A673 (cell line): ENCODE measurements at places on chromosomes 11 and 22.

DNA sequence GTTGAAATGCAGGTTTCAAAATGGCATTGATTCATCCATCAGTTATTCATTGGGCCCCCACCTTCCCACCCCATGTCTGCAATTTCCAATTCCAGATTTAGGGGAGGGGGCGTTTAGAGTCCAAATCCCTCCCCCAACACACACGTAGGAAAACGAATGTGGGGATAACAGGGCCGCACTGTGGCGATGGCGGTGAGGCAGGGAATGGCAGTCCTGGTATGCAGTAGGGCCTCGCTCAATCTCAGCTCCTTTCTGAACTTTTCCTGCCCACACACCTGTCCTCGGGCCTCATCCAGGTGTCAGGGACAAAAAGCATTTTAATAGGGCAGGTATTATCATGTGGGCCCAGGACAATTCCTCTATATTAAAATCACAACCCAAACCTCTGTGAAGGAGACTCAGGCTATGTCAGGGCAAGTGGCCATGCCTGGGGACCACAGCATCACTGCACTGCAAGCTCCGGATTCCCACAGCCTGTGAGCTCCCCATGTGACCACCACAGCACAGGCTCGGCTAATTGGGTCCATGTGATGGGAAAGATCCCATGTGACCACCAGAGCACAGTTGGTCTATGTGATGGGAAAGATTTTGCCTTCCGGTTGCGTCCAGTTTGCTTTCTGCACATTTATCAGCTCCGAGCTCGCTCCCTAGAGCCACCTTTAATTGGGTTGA is 44.5 kb downstream of the RTL6 start:
- H3K27ac ChIP-seq: no peak overlapping the region
- DNase-seq: no peak
- H3K4me1 ChIP-seq: no peaks in the 10 kb centered on the region
- no peaks in the 10 kb centered on the region for H3K36me3 ChIP-seq

DNA sequence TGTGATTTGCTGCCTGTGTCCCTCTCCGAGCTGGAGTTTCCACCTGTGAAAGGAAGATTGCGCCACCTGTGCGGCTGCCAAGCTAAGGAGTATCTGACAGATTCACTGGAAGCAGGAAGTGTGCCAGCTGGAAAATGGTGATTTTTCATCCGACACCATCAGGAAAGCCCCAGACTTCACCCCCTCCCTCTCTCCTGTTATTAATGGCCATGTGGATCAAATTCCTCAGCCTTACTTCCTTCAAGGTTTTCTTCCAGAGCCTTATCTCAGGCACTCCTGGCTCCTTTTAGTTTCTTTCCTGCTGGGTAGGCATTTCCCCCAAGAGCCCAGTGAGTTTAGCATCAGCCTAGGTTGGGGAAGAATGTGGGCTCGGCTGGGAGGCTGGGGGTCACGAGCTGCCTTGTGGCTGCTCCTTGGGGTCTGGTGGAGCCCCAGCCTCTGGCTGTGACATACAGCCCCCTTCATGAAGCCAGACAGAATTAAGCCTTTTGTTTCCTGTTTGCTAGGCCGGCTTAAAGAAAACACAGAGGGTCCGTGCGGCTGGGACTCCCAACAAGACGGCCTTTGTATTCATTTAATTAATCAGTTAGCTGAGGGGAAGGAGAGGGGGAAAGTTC is 37.1 kb downstream of the PKNOX2 start:
- DNase-seq: no peak
- no peaks in the 10 kb centered on the region for H3K27me3 ChIP-seq
- no peak overlapping the region for H3K27ac ChIP-seq

DNA sequence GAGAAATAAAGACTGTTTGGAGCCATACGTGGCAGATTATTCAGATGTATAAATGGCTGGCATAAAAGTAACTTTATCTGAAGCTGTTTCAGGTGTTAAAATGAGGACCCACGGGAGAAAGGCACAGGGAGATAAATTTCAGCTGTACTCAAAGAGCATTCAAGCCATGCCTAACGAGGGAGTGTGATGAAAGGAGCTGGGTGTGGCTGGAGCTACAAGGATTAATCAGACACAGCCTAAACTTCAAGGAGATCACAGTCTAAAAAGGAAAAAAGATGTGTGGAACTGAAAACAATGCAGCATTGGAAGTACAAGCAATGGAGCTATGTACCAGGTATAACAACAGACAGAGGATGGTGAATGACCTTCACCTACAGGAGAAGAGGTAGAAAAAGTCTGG is 120.8 kb upstream of the APOA1 start:
- H3K4me3 ChIP-seq: no peak overlapping the region
- no peak for DNase-seq
- peaks cover 41% of the 10 kb centered on the region for H3K4me1 ChIP-seq
- H3K27me3 ChIP-seq: no peaks in the 10 kb centered on the region
- H3K36me3 ChIP-seq: peaks cover 9% of the 10 kb centered on the region

GRCh38 chr11:9633679-9634078 is 30.2 kb upstream of the SWAP70 start:
- no peaks in the 10 kb centered on the region for H3K27me3 ChIP-seq
- H3K4me3 ChIP-seq: no peak overlapping the region
- no peak overlapping the region for H3K27ac ChIP-seq
- no peaks in the 10 kb centered on the region for H3K36me3 ChIP-seq

- no peaks in the 10 kb centered on the region for H3K27me3 ChIP-seq
- no peaks in the 10 kb centered on the region for H3K36me3 ChIP-seq
- peaks cover 11% of the 10 kb centered on the region for H3K4me1 ChIP-seq
- H3K4me3 ChIP-seq: no peak overlapping the region
- H3K27ac ChIP-seq: no peak overlapping the region
- no peak for DNase-seq
Observed at GRCh38 chr22:37240240-37240940, 3.7 kb downstream of the RAC2 start.

DNA sequence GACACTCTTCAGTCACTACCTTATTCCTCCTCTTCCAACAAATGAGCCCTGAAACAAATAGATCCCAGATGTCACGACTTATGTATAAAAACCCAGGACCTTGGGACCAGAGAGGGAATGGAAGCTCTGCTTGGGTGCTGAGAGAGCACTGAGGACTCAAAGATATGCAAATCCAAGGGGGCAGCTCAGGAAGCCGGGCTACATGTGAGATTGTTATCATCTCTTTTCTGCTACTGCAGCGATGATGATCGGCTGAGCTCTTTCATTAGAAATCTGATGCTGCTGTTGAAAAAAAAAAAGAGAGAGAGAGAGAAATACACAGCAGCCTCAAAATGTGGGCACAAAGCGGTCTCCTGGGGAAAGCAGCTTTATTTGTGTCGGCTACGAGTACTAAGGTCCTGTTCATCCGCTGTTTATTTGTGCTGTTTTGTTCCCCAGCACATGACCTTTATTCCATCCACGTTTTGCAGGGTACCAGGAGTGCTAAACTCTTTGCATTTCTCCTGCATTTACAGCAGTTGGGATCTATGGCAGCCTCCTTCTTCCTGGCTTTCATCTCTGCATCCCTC is 120.2 kb downstream of the TRIM29 start:
- H3K27ac ChIP-seq: no peak overlapping the region
- peaks cover 6% of the 10 kb centered on the region for H3K4me1 ChIP-seq
- DNase-seq: peak; percentile 19
- H3K36me3 ChIP-seq: no peaks in the 10 kb centered on the region

- DNase-seq: no peak
- no peak overlapping the region for H3K27ac ChIP-seq
- peaks cover 4% of the 10 kb centered on the region for H3K27me3 ChIP-seq
Observed at GRCh38 chr11:67695606-67696005, 21.2 kb upstream of the ALDH3B2 start.

GRCh38 chr11:132803436-132803835 is 728.9 kb downstream of the OPCML start:
- no peak overlapping the region for H3K4me3 ChIP-seq
- DNase-seq: no peak
- H3K27me3 ChIP-seq: peaks cover 88% of the 10 kb centered on the region
- no peak overlapping the region for H3K27ac ChIP-seq

DNA sequence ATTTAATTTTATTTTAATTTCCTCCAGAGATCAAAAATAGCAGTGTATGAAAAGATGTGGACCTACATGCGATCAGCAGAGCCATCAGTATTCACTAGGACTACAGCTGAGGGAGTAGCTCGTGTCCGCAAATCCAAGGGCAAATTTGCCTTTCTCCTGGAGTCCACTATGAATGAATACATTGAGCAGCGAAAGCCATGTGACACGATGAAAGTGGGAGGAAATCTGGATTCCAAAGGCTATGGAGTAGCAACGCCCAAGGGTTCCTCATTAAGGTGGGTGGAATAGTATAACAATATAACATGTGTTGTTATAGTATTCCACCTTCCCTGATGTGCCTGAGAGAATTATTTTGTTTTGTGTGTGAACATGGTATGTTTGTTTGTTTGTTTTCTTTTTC is 88.3 kb downstream of the MSANTD4 start:
- no peaks in the 10 kb centered on the region for H3K4me1 ChIP-seq
- H3K36me3 ChIP-seq: no peaks in the 10 kb centered on the region
- H3K27me3 ChIP-seq: no peaks in the 10 kb centered on the region
- no peak for DNase-seq
- H3K4me3 ChIP-seq: no peak overlapping the region

DNA sequence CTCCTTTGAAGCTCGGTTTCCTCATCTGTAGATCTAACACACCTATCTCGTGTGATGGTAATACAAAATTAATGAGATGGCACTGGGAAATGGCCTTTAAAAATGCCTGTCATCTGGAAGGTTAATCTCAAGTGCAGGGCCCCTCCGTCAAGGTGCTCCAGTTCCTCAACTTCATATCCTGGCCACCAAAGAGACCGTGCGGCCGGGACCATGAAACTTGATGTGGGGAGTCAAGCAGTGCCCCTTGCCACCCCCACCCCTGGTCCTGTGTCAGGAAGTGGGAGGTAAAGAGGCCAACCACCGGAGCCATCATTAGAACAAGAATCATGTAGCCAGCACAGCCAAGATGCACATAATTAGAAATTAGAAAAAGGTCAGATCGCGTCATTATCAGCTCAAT is 108.2 kb downstream of the FEZ1 start:
- H3K4me1 ChIP-seq: no peaks in the 10 kb centered on the region
- DNase-seq: no peak

- no peak overlapping the region for H3K4me3 ChIP-seq
- no peaks in the 10 kb centered on the region for H3K27me3 ChIP-seq
- no peaks in the 10 kb centered on the region for H3K36me3 ChIP-seq
- H3K27ac ChIP-seq: no peak overlapping the region
- no peak for DNase-seq
Observed at GRCh38 chr22:44352378-44353035, 39.8 kb upstream of the SHISAL1 start.

DNA sequence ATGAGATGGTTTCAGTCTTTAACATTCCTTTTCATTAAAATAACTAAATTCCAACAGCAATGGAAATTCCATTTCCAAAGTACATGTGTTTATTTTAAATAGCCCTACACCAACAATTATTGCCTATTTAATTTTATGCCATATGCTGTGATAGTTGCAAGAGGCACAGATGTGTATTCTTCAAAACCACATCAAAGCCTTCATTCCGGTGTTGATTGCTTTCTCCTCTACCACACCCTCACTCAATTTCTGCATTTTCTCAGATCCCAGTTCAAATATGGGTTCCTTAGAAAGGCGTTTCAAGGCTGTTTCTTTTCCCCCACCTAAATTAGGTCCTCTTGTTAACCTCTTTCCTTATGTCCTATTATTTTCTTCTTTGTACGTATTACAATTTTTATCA is 6.0 kb upstream of the HSD17B12 start:
- no peaks in the 10 kb centered on the region for H3K36me3 ChIP-seq
- DNase-seq: no peak
- no peak overlapping the region for H3K27ac ChIP-seq

DNA sequence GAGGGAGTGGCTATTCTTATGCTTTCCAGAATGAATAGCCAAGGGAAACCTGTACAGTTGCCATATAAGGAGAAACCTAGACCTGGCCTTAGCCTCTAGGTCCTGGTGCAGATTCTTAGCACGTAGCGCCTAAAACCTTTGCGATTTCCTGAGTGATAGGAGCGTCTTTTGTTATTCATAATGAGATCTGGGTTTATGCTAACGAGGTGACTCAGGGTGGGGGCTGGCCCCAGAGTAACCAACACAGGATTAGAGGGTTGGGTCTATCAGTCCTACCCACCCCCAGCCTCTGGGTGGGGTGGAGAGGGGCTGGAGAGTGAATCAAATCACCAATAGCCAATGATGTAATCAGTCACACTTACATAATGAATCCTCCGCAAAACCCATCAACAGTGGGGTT is 73.4 kb upstream of the PARVG start:
- H3K36me3 ChIP-seq: no peaks in the 10 kb centered on the region
- H3K4me3 ChIP-seq: no peak overlapping the region
- H3K27ac ChIP-seq: no peak overlapping the region
- no peaks in the 10 kb centered on the region for H3K27me3 ChIP-seq
- H3K4me1 ChIP-seq: peaks cover 12% of the 10 kb centered on the region

GRCh38 chr11:134645576-134645975 is 233.5 kb upstream of the B3GAT1 start:
- no peak overlapping the region for H3K27ac ChIP-seq
- no peak overlapping the region for H3K4me3 ChIP-seq

GRCh38 chr11:121265586-121265985 is 27.0 kb upstream of the SC5D start:
- no peak for DNase-seq
- peaks cover 4% of the 10 kb centered on the region for H3K4me1 ChIP-seq
- H3K27me3 ChIP-seq: peaks cover 75% of the 10 kb centered on the region
- no peak overlapping the region for H3K27ac ChIP-seq
- no peaks in the 10 kb centered on the region for H3K36me3 ChIP-seq

GRCh38 chr11:76251226-76251575 is 44.9 kb upstream of the WNT11 start:
- H3K27me3 ChIP-seq: no peaks in the 10 kb centered on the region
- H3K36me3 ChIP-seq: no peaks in the 10 kb centered on the region
- H3K4me3 ChIP-seq: no peak overlapping the region
- no peak overlapping the region for H3K27ac ChIP-seq
- DNase-seq: no peak
